ENCODE measurements at places on chromosomes 12 and 14. TPM values are rescaled to one million over a fixed set of nuclear protein-coding genes. Genes with fewer than 3 reads are reported as not detected.

Gene GALNT4
- 15.4 TPM for total RNA-seq

Gene PKP2
- not detected for total RNA-seq

Gene ZNF891
- 2.3 TPM for total RNA-seq

GRCh38 chr14:23127861-23128260 is 8.8 kb upstream of the CEBPE start:
- no peak for DNase-seq

- DNase-seq: no peak
Observed at GRCh38 chr14:42504433-42504832, 897.8 kb downstream of the LRFN5 start.

- DNase-seq: no peak
Observed at GRCh38 chr12:106722837-106723236, 51.6 kb upstream of the RIC8B start.

DNA sequence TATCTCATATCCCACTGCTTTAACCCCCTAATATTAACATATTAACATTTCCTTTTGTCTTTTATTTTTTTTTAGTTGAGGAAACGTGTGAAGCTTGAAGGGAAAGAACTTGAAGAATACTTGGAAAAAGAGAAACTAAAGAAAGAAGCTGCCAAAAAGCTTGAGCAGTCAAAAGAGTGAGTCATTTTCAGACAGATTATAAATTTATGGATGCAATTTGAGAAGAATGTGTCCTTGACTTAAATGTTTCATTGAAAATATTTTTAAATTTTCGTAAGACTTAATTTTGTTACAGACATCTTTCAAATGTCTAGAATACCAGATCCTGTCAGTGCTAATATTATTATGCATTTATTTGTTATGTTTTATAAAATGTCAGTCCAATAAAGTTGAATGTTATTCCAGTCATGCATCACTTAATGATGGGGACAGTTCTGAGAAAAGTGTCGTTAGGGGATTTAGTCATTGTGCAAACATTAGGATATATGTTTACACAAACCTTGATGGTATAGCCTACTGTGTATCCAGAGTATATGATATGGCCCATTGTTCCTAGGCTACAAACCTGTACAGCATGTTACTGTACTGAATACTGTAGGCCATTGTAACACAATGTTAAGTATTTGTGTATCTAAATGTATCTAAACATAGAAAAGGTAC is 32.6 kb downstream of the CPSF2 start:
- no peak for DNase-seq
